ENCODE measurements at places on chromosomes 4 and X. TPM values are rescaled to one million over a fixed set of nuclear protein-coding genes. Genes with fewer than 3 reads are reported as not detected.

GRCh38 chr4:13872155-13872554 lies 244.6 kb upstream of the BOD1L1 start:
- DNase-seq, result no peak

DNA sequence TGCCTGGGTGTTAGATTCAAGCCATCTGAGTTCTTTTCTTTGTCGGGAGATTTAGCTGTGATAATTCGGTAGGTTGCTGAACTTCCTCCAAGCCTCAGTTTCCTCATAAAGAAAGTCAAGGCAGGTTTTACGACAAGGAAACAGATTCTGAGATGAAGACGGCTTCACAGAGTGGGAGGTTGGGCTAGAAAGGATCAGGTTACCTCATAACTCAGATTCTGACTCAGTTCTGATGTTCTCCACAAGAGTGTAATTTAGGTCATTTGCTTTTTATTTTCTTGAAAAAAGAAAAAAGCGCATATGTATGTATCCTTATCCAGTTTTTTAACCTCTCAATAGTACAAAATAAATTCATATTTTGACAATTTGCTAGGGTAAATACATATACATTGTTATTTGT lies 47.2 kb upstream of the ELOVL6 start:
- DNase-seq, result no peak

GRCh38 chr4:72886602-72887001 lies 182.9 kb downstream of the COX18 start:
- DNase-seq, result no peak

GRCh38 chrX:120301960-120302359 lies 9.3 kb downstream of the TMEM255A start:
- no peak for DNase-seq

Gene ARL9
- 1.3 TPM for total RNA-seq

Gene NAP1L2
- 7.2 TPM for total RNA-seq

Gene MAP3K15
- total RNA-seq, result 2.0 TPM
